ENCODE measurements at places on chromosomes 5 and 9. TPM values are rescaled to one million over a fixed set of nuclear protein-coding genes. Genes with fewer than 3 reads are reported as not detected.
A peak's percentile ranks its signal among the peaks of the same experiment; 100 is the strongest.

GRCh38 chr9:108666240-108666784, 189.5 kb downstream of the ACTL7B start:
- no peak for DNase-seq

DNA sequence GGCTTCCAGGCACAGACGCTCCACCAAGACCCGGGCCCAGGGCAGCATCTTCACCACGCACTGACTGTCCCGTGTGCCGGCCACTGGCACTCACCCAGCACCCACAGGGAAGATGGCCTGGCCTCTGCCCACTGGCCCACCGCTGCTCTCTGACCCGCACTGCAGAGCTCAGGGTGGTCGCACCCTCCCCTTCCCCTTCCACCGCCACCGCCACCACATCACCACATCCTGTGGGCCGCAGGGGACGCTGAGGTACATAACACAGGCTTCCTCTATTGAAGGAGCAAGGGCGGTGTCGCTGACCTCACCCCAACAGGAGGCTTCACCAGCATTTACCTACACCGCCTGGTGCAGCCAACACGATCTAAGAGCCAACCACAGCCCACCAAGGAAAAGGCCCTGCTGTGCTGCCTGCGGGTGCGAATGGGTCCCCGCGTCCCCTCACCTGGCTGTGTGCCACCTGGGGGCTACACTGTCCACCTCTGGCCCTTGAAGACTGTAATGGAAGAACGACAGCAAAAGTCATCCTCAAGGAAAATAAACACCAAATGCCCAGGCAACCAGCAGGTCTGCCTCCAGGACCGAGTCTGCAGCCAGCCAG, 101.8 kb downstream of the CAMSAP1 start:
- no peak for DNase-seq

GRCh38 chr5:38622723-38623129, 66.3 kb upstream of the LIFR start:
- peak; percentile 27 for DNase-seq

DNA sequence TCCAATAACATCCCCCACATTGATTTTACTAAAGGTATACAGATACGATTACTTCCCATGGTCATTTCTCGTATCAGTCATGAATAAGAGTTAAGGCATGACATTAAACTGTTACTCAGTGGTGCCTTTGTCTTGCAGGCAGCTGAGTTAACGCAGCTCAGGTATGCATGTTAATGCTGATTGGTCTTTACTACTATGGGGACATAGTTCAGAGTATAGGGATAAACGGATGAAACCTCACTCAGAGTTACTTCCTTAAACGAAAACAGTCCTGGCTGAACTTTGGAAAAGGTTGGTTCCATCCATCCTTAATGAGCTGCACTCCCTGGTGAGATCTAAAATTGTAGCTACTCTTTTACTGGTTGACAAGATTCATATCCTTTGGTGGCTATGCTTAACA, 87.0 kb downstream of the ACTL7B start:
- DNase-seq = no peak

HMGCS1 gene
- 68.6 TPM for polyA plus RNA-seq

NELFB gene
- polyA plus RNA-seq = 51.8 TPM

GRCh38 chr5:68648944-68649857, 433.6 kb downstream of the PIK3R1 start:
- no peak for DNase-seq

- DNase-seq = no peak
Measured at GRCh38 chr9:122119166-122119521, 26.0 kb upstream of the TTLL11 start.

GABRA6 gene
- polyA plus RNA-seq = 0.24 TPM

GRCh38 chr5:143156572-143156971, 246.9 kb downstream of the NR3C1 start:
- DNase-seq = no peak

DNA sequence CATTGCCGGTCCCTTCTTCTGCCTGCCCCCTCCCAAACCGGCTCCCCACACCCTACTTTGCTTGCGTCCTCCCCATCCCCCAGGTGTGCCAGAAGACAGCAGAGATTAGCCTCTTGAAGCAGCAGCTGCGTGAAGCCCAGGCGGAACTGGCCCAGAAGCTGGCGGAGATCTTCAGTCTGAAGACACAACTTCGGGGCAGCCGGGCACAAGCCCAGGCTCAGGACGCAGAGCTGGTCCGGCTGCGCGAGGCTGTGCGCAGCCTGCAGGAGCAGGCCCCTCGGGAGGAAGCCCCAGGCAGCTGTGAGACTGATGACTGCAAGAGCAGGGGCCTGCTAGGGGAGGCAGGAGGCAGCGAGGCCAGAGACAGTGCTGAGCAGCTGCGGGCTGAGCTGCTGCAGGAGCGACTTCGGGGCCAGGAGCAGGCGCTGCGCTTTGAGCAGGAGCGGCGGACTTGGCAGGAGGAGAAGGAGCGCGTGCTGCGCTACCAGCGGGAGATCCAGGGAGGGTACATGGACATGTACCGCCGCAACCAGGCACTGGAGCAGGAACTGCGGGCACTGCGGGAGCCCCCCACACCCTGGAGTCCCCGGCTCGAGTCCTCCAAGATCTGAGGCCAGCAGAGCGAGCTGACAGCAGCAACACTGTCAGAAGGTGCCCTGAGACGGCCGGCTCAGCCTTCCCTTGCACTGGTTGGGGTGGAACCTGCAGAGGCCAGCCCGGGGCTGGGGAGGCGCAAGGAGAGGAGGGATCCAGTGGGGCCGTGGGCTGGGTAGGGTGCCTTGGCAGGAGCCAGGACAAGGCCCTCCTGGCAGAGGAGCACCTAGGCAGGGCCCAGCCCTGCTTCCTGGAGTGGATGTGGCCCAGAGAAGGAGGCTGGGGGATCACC, 8.3 kb downstream of the N4BP3 start:
- no peak for DNase-seq

DNA sequence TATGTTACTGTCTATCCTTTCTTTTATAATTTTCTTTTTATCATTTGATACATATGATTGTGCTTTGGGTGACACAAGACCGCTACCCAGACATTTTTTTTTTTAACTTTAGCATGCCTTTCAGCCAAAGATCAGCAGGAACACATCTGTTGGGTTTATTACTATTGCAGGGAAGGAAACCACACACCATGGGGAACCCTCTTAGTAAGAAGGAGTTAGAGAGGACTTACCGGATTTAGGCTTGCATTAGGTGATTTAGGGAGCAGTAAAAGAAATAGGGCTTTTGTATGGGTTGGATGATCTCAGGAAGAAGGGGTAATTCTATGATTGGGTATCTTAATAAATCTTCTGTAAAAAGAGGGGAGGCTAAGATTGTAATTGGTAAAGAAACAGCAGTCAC, 138.2 kb downstream of the SNX18 start:
- DNase-seq = no peak

GRCh38 chr9:75333624-75334023, 245.3 kb downstream of the OSTF1 start:
- DNase-seq = no peak

NOXA1 gene
- 10.9 TPM for polyA plus RNA-seq

AQP3 gene
- 4.9 TPM for polyA plus RNA-seq

- no peak for DNase-seq
Measured at GRCh38 chr5:127243011-127243410, 47.6 kb upstream of the MEGF10 start.

DNA sequence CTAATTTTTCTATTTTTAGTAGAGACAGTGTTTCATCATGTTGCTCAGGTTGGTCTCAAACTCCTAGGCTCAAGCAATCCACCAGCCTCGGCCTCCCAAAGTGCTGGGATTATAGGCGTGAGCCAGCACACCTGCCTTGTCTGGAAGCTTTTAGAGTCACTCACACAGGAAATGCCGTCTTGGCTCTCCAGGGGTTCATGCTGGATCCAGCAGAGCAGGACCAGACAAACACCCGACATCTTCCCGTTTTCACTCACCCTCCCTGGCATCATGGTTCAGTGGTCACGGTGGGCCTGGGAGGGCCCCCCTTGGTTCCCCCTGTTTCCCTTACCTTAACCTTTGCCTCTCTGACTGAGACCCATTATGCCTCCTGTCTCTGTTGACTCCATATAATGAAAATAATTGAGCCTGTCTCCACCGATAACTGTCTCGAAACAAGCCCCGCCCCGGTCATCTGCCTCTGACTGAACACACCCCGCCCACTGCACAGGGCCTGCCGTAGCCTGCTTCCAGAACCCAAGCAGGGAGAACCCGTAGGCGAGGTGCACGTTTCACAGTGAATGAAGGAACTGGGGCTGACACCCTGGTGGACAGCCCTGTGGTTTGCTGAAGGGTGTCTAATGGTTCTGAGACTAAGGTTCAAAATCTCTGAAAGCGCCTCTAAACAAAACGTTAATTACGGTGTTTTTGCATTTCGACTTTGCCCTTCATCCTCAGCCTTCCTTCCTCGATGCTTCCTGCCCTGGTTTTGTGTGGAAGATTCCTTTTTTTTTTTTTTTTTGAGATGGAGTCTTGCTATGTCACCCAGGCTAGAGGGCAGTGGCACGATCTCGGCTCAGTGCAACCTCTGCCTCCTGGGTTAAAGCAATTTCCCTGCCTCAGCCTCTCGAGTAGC, 39.7 kb upstream of the SPRY4 start:
- no peak for DNase-seq

GRCh38 chr9:131660466-131661405, 79.1 kb downstream of the RAPGEF1 start:
- DNase-seq = no peak

DNA sequence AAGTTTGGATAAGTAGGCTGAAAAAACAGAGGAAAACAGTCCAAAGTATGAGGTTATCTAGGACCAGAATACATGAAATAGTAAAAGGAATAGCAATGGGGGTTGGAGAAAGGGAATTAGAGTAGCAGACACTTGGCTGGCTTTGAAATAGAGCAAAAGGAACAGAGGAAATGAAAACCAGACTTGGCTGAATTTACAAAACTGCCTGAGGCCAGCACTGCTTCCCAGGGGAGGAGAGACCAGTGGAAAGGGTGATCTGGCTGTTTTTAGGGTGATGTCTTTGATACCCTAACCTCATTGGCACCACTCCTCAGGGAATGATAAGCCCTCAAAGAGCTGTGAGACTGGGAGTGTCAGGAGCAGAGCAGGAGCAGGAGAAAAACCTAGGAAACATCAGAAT, 413.4 kb upstream of the SLC30A5 start:
- no peak for DNase-seq

DNA sequence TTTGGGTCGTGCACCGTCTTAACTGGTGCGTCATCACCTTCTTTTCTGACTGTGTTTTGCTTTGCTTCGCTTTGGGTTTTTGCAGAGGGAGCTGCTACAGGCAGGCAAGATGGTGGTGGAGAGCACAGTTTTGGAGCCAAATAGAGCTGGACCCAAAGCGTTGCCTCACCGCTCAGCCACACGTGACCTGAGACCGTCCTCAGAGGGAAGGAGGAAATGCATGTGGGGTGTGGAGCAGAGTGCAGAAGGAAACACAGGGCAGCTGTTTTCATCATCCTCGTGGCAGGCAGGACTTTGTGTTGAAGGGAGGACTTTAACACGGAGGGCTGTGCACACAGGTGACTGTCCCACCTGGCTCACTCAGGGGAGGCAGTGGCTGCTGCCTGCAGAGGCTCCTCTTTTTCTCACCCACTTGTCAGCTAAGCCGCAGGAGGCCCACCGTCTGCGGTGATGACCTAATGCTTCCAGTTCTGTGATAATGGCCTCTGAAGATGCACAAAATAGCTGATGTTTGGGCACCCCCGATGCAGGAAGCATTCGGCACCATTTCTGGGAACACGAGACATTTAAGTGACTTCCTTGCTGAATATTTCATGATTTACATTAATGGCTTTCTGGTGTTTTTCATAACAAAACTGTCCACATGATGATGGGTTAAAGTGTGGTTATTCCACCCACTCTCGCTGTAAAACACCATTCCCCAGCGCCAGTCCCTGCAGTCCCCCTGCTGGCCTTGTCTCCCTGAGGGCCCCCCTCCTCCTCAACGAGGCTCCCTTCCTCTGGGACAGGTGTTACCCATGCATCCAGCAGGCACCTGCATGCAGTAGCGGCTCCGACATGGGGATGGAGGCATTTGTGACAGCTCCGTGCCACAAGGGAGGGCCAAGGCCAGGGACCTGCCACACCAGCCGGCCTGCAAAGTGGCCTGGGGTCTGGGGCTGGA, 12.4 kb upstream of the UBAC1 start:
- DNase-seq = no peak

DNA sequence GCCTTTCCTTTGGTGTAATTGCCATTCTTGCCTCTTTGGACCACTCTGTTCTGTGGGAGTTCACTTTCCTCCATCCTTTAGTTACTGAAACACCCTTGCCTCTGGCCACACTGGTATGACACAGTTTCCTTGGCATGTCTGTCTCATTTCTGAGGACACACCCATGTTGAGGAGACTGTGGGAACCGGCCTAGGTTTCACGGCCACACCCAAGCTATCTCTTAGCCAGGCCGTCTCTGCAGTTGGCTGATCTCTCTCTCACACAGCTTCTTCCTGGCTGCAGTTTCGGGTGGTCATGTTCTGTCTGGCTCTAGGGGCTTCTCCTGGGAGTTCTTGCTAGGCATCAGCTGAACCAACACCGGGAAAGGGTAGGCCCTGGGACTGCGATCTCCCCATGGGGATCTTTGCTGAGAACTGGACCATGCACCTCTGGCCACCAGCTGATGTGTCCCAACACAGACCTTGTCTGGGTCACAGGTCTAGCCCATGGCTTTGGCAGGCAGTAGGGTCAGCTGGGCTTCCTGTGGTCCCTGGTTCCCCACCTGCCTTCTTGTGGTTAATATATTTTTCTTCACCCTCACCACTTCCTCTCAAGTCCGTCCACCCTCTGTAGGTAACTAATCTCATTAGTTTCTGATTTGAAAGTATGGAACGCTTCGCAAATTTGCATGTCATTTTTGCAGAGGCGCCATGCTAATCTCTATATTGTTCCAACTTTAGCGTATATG, 24.9 kb downstream of the ARHGEF37 start:
- DNase-seq = no peak

ACOT12 gene
- polyA plus RNA-seq = 0.60 TPM

UBE2QL1 gene
- 1.1 TPM for polyA plus RNA-seq

DNA sequence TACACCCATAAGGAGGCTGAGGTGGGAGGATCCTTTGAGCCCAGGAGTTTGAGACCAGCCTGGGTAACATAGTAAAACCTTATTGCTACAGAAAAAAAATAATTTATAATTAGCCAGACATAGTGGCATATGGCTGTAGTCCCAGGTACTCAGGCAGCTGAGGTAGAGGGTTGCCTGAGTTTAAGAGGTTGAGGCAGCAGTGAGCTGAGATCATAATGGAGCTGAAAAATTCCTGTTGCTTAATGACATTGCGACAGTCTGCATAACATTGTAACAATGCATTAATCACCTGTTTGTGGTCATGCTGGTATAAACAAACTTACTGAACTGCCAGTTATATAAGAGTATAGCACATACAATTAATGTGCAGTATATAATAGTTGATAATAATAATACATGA, 214.2 kb downstream of the TRIM32 start:
- DNase-seq = no peak

GRCh38 chr5:176817369-176817840, 7.0 kb downstream of the UNC5A start:
- no peak for DNase-seq

- peak; percentile 62 for DNase-seq
Measured at GRCh38 chr5:136082390-136083193, 50.1 kb upstream of the SMAD5 start.

ASPN gene
- polyA plus RNA-seq = 256 TPM
